CD4-positive, alpha-beta memory T cell (primary cell): ENCODE measurements at places on chromosomes 1 and 21. TPM values are rescaled to one million over a fixed set of nuclear protein-coding genes. Genes with fewer than 3 reads are reported as not detected.

The HECTD3 gene
- total RNA-seq: 56.3 TPM

- DNase-seq: no peak
These were observed 34.2 kb downstream of the EFCAB7 start for GRCh38 chr1:63557365-63557987.

- no peak for DNase-seq
These were observed 3.1 kb upstream of the KRTAP21-1 start for GRCh38 chr21:30758306-30758705.

The MTARC2 gene
- not detected for total RNA-seq

DNA sequence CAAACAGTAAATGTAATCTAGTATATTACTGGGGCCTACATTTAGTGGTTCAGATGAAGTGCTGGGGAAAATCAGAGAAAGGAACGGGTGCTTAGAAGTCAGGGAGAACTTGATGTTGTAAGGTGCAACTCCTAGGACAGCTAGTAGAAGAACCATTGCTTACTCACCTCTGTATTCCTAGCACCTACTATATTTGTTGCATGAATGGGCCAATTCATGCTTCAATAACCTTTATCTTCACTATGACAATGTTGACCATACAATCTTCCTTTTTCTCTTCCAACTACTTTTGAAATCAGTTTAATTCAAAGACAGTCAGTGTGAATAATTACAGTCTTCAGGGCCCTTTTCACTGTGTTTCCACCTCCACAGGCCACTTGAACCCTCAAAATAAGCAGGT lies 125.0 kb upstream of the DMRTA2 start:
- DNase-seq: no peak

The DOCK7 gene
- 20.8 TPM for total RNA-seq

The MAB21L3 gene
- total RNA-seq: not detected

The INAVA gene
- total RNA-seq: 0.20 TPM

The C1orf94 gene
- not detected for total RNA-seq

GRCh38 chr1:26283871-26284596 lies 4.1 kb downstream of the SH3BGRL3 start:
- no peak for DNase-seq

DNA sequence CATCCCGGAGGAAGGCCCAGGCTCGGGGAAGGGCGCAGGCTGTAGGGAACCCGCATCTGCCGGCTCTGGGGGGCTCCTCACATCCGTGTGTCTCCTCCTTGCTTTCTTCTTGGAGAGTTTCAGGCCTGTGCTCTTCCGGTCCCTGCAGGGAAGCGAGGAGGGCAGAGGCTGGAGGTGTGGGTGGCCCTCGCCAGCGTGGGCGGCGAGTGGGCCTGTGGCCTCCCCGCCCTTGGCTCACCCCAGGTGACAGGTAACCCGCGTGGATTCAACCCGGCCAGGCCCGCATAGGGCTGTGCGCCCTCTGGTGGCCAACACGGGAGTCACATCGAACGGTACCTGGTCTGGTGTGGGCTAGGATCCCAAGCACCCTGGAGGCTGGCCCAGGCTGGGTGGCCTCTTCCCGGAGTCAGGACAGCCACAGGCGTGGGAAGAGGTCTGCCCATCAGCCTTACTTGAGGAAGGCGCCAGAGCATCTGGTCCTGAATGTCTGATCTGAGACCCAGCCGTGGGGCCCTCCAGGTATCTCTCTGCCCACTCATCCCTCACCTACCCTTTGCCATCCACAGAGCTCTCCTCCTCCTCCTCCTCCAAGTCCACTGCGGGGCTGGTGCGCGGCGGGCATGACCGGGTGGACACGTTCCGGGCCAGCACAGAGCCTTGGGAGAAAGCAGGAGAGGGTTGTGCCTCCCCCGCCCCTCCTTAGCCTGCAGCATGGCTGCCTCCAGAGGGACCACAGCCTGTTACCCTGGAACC lies 9.6 kb upstream of the TNFRSF25 start:
- DNase-seq: peak; percentile 84

GRCh38 chr1:67338642-67339041 lies 31.0 kb downstream of the IL12RB2 start:
- no peak for DNase-seq

- DNase-seq: no peak
These were observed 29.1 kb upstream of the SLC25A33 start for GRCh38 chr1:9510130-9510529.

DNA sequence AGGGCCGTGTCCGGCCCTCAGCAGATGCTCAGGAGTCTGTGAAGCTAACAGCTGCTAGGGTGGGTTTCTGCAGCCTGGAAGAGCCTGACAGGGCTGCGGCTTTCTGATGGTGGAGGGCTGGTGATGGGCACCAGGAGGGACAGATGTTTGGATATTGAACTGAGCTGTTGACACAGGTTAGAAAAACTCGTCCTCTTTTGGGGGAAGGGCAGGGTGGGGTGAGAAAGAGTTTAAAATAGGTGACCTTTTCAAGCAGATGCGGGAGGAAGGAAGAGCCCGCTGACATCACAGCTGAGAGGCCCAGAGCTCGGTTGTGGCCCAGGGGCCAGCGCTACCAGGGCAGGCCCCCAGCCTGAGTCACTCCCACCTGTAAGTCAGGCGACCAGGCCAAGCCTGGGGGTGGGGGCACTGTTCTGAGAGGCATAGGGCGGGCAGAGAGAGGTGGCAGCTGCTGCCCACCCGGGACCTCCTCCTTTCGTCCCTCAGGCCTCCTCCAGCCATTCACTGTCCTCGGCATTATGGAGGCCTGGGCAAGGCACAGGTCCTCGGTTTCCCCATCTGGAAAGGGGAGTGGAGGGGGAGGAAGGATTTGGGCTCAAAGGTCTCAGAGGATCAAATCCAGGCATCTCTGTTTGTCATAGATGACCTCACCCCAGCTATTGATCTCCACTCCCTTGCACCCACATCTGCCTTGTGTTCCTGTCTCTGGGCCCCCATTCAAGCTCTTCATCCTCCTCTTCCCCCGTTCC lies 32.3 kb upstream of the ID3 start:
- no peak for DNase-seq

DNA sequence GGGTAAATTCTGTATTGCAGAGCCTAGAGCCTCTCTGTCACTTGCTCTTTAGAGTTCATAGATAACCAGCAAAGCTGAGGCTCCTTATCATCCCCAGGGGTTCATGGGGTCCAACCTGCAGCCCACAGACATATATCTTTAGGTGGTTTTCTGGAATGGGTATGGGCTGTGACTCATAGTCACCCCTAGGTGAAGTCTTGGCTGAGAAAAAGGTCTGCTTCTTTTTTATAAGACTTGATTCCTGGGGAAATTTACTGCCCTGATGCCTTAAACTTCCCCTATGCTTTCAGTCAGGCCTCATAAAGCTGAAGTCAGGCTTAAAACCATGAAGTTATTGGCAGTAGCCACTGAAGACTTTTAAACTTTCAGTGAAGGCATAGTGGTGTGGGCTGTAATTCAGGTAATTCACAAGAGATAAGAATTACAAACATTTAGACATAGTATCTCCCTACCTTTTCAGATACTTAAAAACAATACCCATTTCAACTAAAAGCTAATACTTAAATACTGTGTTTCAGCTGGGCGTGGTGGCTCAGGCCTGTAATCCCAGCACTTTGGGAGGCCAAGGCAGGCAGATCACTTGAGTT lies 46.8 kb downstream of the MACO1 start:
- DNase-seq: no peak

DNA sequence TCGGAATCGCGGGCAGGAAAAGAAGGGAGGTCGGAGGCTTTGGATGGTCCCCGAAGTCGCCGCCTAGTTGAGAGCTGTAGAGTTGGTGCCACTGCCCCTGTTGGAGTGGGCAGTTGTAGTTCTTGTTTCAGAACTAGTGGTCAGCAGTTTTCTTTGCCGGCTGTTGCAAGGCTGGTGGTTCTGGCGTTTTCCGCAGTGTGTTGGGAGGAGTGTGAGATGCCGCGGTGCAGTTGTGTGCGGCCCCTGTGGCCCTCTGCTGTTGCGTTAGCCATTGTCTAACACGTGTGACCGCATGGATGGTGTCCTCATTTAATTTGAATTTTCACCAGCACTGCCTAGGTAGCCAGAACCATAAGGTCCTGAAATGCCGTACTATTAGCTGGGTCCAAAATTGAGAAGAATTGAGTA lies 1.4 kb downstream of the ARF1 start:
- DNase-seq: no peak

The DDR2 gene
- total RNA-seq: 0.47 TPM

DNA sequence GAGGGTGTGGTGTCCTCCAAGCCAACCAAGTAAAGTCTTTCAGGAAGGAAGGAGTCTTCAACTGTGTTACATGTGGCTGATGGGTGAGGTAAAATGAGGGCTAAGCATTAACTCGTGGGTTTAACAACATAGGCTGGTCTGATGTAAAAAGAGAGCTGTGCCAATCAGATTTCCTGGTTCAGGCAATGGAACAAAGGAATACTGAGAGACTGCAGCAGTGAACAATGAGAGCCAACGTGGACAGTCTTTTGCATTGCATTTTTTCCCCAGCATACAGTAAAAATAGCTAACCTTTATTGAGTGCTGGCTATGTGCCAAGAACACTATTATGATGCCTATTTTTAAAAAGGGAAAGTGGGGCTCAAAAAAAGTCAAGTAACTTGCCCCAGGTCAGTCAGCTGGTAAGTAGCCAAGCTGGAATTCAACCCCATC lies 31.1 kb downstream of the DLGAP3 start:
- DNase-seq: no peak

The ITLN2 gene
- not detected for total RNA-seq

The KRTAP12-2 gene
- not detected for total RNA-seq

DNA sequence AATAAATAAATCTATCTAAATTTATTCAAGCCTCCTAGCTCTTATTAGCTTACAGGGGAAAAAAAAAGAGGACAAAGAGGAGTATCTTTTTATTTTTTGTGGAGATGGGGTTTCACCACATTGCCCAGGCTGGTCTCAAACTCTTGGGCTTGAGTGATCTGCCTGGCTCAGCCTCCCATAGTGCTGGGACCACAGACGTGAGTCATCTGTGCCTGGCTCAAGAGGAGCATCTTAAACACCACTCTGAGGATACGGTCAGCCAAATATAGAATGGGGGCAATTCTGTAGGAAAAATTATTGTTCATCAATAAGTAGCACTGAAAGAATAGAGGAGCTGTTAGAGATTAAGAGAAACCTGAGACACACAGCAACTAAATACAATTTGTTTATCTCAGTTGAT lies 24.1 kb downstream of the SLC45A3 start:
- DNase-seq: no peak

The LRRC38 gene
- not detected for total RNA-seq

GRCh38 chr1:182587666-182588499 lies 1.2 kb downstream of the RNASEL start:
- no peak for DNase-seq

The TRNP1 gene
- not detected for total RNA-seq

- DNase-seq: no peak
These were observed 324.9 kb upstream of the POU3F1 start for GRCh38 chr1:38371505-38371844.

DNA sequence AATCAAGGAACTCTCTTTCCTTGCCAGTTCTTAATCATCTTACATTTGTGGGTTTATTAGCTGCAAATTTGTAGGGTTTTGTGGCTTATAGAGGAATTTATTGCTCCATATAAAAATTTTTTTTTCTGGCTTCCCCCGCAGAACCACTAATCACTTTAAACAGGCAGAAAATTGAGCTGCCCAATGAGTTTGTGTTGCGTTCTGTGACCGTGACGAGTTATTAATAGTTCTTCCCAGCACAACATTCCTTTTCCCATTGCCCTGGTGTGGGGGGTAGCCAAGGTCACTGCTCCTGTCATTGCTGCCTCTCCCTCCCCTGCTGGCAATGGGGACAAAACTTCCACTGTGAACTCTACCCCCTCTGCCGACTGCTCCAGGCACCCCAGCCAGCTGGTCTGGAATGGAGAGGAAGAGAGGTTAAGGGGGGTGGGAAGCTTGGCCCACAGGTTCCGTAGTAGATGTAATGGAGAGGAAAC lies 55.1 kb downstream of the UBE2T start:
- DNase-seq: no peak

DNA sequence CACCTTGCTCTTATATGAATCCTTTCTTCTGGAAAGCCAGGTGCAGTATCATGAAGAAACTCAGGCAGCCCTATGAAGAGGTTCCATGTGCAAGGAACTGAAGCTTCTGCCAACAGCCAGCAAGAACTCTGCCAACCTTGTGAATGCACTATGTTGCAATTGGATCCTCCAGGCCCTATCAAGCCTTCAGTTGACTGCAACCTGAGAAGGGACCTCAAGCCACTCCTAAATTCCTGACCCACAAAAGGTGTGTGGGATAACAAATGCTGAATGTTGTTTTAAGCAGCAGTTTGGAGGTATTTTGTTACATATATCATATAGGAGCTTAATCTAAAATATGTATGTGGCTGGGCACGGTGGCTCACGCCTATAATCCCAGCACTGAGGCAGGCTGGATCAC lies 84.0 kb downstream of the RERE start:
- DNase-seq: no peak

The S100A7A gene
- total RNA-seq: not detected

- DNase-seq: no peak
These were observed 23.0 kb downstream of the ACTA1 start for GRCh38 chr1:229410692-229411433.

DNA sequence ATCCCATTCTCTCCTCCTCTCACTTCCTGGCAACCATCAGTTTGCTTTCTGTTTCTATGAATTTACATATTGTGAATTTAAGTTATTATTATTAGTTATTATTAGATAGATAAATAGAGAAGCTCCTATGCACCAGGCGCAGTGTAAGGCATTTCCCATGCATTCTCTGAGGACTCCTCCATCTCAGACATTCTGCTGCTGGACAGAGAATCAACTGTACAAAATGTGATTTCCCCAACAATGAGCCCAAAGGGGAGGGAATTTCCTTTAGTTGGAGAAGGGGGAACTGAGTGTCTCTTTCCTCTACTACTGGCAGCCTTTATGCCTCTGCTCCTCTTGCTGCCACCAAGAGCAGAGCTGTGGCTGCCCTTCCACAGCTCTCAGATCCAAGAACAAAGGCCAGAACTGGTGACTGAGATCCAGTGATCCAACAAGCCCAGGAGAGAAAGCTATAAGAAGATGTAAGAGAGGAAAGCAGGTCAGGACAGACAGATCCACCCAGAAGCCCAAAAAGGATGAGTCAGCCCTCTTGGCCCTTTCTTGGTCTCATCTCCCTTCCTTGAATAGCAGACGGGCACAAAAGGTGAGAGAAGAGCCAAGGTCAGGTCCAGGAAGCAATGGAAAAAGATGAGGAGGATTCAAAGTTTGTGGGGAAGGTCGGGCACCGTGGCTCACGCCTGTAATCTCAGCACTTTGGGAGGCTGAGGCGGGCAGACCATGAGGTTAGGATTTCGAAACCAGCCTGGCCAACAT lies 3.5 kb upstream of the IVL start:
- DNase-seq: no peak

The RNPC3 gene
- 80.9 TPM for total RNA-seq
